ENCODE measurements at places on chromosomes 12 and 14. TPM values are rescaled to one million over a fixed set of nuclear protein-coding genes. Genes with fewer than 3 reads are reported as not detected.
A peak's percentile ranks its signal among the peaks of the same experiment; 100 is the strongest.

Gene GPD1
- total RNA-seq, result not detected

Gene CLEC2A
- total RNA-seq, result not detected

Gene BRI3BP
- total RNA-seq, result 2.6 TPM

Gene ARHGEF40
- 24.7 TPM for total RNA-seq

GRCh38 chr12:108270035-108270848 lies 68.9 kb downstream of the CMKLR1 start:
- no peaks in the 10 kb centered on the region for H3K4me1 ChIP-seq
- H3K4me3 ChIP-seq, result no peak overlapping the region

- H3K4me1 ChIP-seq, result no peaks in the 10 kb centered on the region
- no peak overlapping the region for H3K4me3 ChIP-seq
- H3K36me3 ChIP-seq, result no peaks in the 10 kb centered on the region
- H3K27ac ChIP-seq, result no peak overlapping the region
- DNase-seq, result peak; percentile 10
These were observed 148.7 kb downstream of the SMOC1 start for GRCh38 chr14:70027785-70028428.

DNA sequence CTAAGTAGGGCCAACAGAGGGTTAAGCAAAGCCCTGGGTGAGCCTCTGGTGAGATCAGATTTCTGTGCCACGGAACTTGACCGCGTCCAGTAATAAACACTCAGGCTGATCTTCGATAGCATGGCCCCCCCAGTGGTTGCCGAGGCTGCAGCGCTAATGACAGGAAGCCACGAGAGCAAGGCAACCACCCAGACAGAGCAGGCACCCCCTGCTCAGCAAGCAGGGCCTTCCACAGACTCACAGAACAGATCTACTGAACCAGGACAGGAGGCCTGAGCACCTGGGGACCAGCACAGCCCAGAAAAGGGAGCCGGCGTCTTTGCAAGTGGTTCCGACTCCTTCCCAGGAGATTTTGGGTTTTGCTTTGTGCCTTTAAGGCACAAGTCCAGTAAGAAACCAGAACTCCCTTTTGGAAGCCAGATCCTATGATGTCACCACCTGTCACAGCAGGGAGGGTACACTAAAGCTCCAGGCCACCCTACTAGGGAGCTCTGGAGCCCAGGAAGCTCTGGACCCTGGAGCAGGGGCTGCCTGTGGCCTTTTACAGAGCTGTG lies 42.3 kb downstream of the BCL11B start:
- H3K36me3 ChIP-seq, result no peaks in the 10 kb centered on the region
- no peaks in the 10 kb centered on the region for H3K4me1 ChIP-seq
- DNase-seq, result peak; percentile 34
- no peak overlapping the region for H3K27ac ChIP-seq

DNA sequence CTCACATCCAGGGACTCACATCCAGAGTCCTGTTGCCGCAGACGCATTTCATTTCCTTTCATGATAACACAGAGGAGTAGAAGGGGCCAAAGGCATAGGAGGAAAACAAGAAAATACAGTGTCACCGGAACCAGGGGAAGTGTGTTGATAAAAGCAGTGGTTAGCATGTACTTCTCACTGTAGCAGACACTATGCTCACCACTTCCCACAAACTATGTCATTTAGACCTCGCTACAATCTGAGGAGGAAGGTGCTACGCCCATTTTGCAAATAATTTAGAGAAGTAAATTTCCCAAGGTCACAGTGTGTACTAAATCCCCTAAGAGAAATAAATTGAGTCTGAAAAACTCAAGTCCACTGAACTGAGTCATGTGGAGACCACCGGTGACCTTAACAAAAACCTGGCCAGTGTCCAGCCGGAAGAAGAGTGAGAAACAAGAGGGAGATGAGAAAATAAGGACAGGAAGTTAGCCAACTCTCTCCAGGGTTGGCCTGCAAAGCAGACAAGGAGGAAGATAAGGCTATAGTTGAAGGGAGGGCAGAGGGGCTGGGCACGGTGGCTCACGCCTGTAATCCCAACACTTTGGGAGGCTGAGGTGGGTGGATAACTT lies 25.8 kb upstream of the TMCC3 start:
- H3K27ac ChIP-seq, result no peak overlapping the region
- no peak for DNase-seq
- H3K4me3 ChIP-seq, result no peak overlapping the region
- H3K27me3 ChIP-seq, result peaks cover 2% of the 10 kb centered on the region
- no peaks in the 10 kb centered on the region for H3K4me1 ChIP-seq

DNA sequence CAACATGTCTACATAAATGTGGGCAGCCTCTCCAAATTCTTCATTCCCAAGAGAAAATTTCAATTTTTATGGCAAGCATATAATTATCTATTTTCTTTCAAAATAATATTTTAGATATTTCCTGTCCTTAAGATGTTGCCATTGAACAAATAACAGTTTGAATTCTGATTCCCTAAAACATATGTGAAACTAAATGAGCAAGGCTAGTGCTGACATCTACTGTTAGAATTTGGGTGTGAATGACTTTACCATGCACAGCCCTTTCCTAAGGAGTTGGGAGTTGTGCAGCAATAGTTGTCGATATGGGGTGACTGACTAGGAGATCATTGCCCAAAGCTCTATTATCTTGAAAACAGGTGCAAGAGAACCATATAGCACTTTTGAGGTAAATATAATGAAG lies 108.2 kb upstream of the SLC38A4 start:
- H3K27me3 ChIP-seq, result no peaks in the 10 kb centered on the region
- no peaks in the 10 kb centered on the region for H3K36me3 ChIP-seq
- peak; percentile 83 for DNase-seq
- no peaks in the 10 kb centered on the region for H3K4me1 ChIP-seq

DNA sequence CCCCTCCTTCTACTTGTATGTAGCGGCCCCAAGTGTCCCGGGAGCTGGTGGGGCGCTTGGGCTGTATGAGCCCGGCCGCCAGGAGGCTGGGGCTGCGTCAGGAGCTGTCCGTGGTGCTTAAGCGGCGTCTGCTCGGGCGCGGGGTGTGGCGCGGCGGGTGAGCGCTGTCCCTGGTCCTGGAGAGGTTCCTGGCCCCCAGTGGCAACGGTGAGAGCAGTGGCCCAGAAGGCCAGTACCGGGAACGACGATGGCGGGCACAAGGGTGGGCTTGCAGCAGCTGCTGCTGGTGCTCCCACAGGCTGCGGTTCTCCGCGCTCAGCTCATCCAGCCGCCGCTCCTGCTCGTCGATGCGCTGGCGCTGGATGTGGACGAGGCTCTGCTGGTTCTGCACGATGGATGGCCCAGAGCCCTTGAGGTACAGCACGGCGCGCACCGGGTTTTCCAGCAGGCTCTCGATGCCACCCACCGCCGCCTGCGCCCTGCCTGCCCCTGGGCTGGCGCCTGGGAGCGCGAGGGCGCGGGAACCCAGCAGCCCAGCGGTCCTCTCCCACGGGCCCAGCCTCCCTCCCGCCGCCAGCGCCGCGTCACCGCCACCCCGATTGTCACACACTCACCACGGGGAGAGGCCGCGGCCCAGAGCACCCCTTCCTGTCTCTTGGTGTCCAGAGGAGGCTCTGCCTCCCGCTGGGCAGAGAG lies 41.9 kb upstream of the FKBP4 start:
- no peak overlapping the region for H3K27ac ChIP-seq
- no peaks in the 10 kb centered on the region for H3K27me3 ChIP-seq
- H3K4me3 ChIP-seq, result no peak overlapping the region
- no peaks in the 10 kb centered on the region for H3K4me1 ChIP-seq
